ENCODE measurements at places on chromosomes 12 and 14.

- peaks cover 45% of the 10 kb centered on the region for H3K27me3 ChIP-seq
- no peak for DNase-seq
- no peak overlapping the region for H3K4me3 ChIP-seq
- H3K36me3 ChIP-seq: no peaks in the 10 kb centered on the region
Observed at GRCh38 chr12:131732-132495, 65.3 kb downstream of the IQSEC3 start.

DNA sequence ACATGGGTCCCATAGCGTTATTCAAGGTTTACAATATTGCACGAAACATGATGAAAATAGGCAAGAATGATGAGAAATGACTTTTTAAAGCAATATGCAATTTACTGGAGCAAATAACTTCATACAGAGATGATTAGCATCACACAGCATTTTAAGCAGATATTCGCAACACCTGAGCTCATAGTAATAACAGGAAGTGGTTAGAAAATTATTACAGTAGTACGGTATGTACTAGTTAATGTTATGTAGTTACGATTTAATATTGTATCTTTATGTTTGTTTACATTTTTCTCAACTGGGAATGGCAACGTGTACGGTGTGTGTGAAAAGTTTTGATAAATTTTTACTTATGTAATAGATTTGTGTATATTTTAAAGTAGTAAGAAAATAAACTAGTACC lies 102.6 kb downstream of the OSBPL8 start:
- H3K36me3 ChIP-seq: peaks cover 7% of the 10 kb centered on the region
- no peaks in the 10 kb centered on the region for H3K27me3 ChIP-seq
- H3K27ac ChIP-seq: no peak overlapping the region
- no peak overlapping the region for H3K4me3 ChIP-seq
- no peak for DNase-seq

DNA sequence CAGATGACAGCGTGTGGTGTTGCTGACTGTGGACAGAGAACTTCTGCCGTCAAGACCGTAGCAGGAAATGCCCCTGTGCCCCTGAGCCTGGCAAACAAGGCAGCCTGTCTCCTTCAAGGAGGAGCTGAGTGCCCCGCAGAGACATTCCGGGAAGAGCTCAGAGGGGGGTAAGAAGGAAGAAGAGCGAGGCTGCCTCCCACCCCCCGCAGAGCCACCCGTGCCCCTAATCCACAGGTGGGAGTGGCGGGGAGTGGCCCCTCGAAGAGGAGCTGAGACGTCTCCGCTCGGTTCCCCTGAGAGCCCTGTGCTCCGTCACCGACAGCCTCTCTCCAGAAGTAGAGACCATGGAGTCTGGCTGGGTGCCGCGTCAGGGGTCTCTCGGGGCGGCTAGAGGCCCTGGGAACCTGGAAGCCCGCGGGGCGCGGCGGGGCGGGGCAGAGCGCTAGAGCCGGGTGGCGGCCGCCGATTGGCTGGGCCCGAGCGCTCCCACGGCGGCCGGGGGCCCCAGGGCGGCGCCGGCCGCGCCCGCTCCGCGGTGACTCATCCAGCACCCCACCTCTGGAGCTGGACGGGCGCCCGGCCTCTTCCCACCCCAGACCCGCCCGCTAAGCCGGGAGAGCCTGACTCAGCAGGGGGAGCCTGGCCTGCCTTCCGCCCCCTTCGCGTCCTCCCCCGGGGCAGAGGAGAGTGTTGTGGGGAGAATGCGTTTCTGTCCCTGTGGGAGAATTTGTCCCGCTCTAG lies 25.2 kb upstream of the KRT78 start:
- peak overlapping the region; percentile 78 for H3K4me3 ChIP-seq
- no peaks in the 10 kb centered on the region for H3K36me3 ChIP-seq
- no peaks in the 10 kb centered on the region for H3K27me3 ChIP-seq
- H3K27ac ChIP-seq: peak overlapping the region; percentile 97
- DNase-seq: peak; percentile 90
- H3K4me1 ChIP-seq: peaks cover 65% of the 10 kb centered on the region

DNA sequence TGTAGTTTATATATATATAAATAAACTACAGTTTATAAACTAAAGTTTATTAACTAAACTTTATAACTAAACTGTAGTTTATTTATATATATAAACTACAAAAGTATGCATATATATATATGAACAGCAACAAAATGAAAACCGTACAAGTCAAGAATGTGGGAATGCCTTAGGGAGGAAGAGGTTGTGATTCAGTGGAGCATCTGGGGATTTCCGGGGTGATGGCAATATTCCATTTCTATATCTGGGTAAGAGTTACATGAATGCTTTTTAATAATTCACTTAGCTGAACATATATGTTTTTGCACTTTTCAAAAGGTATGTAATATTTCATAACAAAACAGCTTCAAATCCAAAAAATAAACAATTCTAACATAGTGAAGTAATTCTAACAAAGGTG lies 30.1 kb upstream of the CAND1 start:
- H3K4me3 ChIP-seq: no peak overlapping the region
- peaks cover 4% of the 10 kb centered on the region for H3K27me3 ChIP-seq

DNA sequence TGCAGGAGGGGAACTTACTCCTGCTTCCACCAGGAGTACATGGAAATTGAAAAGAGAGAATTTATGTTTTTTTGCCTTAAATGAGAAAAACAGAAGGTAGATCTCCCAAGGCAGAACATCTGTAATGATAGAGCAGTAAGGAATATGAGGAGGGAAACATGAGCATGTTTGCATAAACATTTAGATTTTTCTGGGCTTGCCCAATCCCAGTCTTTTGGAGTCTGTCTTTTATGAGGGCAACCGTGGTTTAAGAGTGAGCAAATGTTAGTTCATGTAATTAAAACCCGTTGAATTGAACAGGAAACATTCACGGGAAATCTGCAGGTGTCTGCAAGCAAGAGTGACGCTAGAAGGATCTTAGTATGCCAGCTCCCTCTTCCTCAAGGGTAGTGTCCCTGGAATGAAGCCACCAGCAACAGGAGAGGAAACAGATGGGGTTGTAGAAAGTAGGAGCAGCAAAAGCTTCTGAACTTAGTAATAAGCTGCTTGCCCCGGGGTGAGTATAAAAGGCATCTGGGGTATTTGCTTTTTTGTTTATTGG lies 79.3 kb downstream of the ARF6 start:
- peak; percentile 69 for DNase-seq
- peak overlapping the region; percentile 96 for H3K27ac ChIP-seq
- H3K4me1 ChIP-seq: peaks cover 82% of the 10 kb centered on the region

- DNase-seq: no peak
- peaks cover 14% of the 10 kb centered on the region for H3K4me1 ChIP-seq
- H3K27me3 ChIP-seq: peaks cover 2% of the 10 kb centered on the region
- no peak overlapping the region for H3K4me3 ChIP-seq
- H3K27ac ChIP-seq: no peak overlapping the region
Observed at GRCh38 chr12:58932806-58933681, 12.7 kb upstream of the LRIG3 start.

GRCh38 chr12:96046543-96047228 lies 11.3 kb upstream of the LTA4H start:
- H3K36me3 ChIP-seq: no peaks in the 10 kb centered on the region
- no peak overlapping the region for H3K27ac ChIP-seq
- DNase-seq: no peak
- no peaks in the 10 kb centered on the region for H3K27me3 ChIP-seq

GRCh38 chr12:95337146-95337545 lies 119.5 kb downstream of the VEZT start:
- no peak for DNase-seq
- peaks cover 56% of the 10 kb centered on the region for H3K4me1 ChIP-seq
- peaks cover 2% of the 10 kb centered on the region for H3K27me3 ChIP-seq
- no peak overlapping the region for H3K4me3 ChIP-seq
- no peaks in the 10 kb centered on the region for H3K36me3 ChIP-seq

- H3K36me3 ChIP-seq: peaks cover 8% of the 10 kb centered on the region
- H3K4me3 ChIP-seq: no peak overlapping the region
- no peak for DNase-seq
- H3K27ac ChIP-seq: no peak overlapping the region
- peaks cover 41% of the 10 kb centered on the region for H3K4me1 ChIP-seq
- peaks cover 2% of the 10 kb centered on the region for H3K27me3 ChIP-seq
Observed at GRCh38 chr12:53265783-53266182, 2.3 kb upstream of the ESPL1 start.

GRCh38 chr14:88829188-88829587 lies 4.7 kb downstream of the TTC8 start:
- no peaks in the 10 kb centered on the region for H3K27me3 ChIP-seq
- peak overlapping the region; percentile 85 for H3K27ac ChIP-seq
- peaks cover 40% of the 10 kb centered on the region for H3K36me3 ChIP-seq
- no peak overlapping the region for H3K4me3 ChIP-seq

- no peak overlapping the region for H3K4me3 ChIP-seq
- H3K36me3 ChIP-seq: no peaks in the 10 kb centered on the region
- peaks cover 12% of the 10 kb centered on the region for H3K27me3 ChIP-seq
- H3K27ac ChIP-seq: no peak overlapping the region
- DNase-seq: no peak
Observed at GRCh38 chr14:72552236-72552635, 341.7 kb downstream of the DPF3 start.

GRCh38 chr12:2447861-2448260 lies 346.9 kb upstream of the FKBP4 start:
- no peaks in the 10 kb centered on the region for H3K36me3 ChIP-seq
- peaks cover 5% of the 10 kb centered on the region for H3K27me3 ChIP-seq
- peaks cover 12% of the 10 kb centered on the region for H3K4me1 ChIP-seq
- H3K4me3 ChIP-seq: no peak overlapping the region
- DNase-seq: no peak
- no peak overlapping the region for H3K27ac ChIP-seq

DNA sequence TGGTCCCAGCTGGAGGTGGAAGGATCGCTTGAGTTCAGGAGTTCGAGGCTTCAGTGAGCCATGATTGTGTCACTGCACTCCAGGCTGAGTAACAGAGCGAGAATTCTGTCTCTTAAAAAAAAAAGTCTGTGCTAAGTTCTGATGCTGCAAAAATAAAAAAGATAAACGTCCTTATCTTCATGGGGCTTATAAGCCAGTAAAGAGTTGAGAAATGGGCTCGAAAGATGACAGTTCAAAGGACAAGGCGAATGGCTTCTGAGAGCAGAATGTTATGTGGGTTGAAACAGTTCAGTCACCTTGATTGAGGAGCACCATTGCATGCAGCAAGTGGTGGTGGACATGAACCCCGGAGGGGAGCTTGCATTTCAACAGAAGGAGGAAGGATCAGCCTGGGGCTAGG lies 4.7 kb downstream of the TSPAN9 start:
- no peak overlapping the region for H3K27ac ChIP-seq
- H3K36me3 ChIP-seq: peaks cover 13% of the 10 kb centered on the region
- DNase-seq: no peak
- peaks cover 30% of the 10 kb centered on the region for H3K4me1 ChIP-seq
- H3K27me3 ChIP-seq: no peaks in the 10 kb centered on the region
- H3K4me3 ChIP-seq: no peak overlapping the region

DNA sequence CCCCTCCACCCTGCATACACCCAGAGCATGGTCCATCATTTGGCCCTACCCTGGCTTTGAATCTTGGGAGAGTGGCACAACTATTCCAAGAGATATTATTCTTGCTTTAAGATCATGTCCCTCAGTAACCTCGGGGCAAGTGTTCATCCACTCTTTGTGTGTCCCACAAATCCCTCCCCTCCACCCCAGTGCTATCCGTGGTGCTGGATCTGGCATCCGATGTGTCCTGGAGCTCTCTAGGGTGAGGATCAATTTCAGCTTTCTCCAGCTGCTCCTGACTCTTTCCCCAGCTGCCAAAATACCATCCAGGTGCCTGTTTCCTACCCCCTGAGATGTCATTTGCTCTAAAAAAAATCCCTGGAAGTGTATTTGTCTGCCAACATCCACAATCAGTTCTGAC lies 64.8 kb upstream of the CMKLR1 start:
- no peak overlapping the region for H3K27ac ChIP-seq
- H3K36me3 ChIP-seq: no peaks in the 10 kb centered on the region
- no peak overlapping the region for H3K4me3 ChIP-seq
- H3K27me3 ChIP-seq: peaks cover 2% of the 10 kb centered on the region
- no peak for DNase-seq

GRCh38 chr12:5184186-5184585 lies 140.5 kb downstream of the KCNA5 start:
- H3K4me3 ChIP-seq: no peak overlapping the region
- peak; percentile 45 for DNase-seq
- no peaks in the 10 kb centered on the region for H3K36me3 ChIP-seq
- no peak overlapping the region for H3K27ac ChIP-seq
- H3K4me1 ChIP-seq: peaks cover 23% of the 10 kb centered on the region

- H3K27ac ChIP-seq: no peak overlapping the region
- DNase-seq: no peak
- H3K36me3 ChIP-seq: no peaks in the 10 kb centered on the region
Observed at GRCh38 chr14:98945611-98946570, 326.1 kb downstream of the BCL11B start.

DNA sequence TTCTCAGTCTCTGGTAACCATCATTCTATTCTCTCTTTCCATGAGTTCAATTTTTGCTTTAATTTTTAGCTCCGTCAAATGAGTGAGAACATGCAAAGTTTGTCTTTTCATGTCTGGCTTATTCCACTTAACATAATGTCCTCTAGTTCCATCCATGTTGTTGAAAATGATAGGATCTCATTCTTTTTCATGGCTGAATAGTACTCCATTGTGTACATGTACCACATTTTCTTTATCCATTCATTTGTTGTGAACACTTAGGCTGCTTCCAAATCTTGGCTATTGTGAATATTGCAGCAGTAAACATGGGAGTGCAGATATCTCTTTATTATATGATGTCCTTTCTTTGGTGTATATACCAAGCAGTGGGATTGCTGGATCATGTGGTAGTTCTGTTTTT lies 145.4 kb upstream of the E2F7 start:
- H3K4me3 ChIP-seq: no peak overlapping the region
- peaks cover 10% of the 10 kb centered on the region for H3K36me3 ChIP-seq
- H3K4me1 ChIP-seq: peaks cover 28% of the 10 kb centered on the region
- no peaks in the 10 kb centered on the region for H3K27me3 ChIP-seq
- no peak for DNase-seq

DNA sequence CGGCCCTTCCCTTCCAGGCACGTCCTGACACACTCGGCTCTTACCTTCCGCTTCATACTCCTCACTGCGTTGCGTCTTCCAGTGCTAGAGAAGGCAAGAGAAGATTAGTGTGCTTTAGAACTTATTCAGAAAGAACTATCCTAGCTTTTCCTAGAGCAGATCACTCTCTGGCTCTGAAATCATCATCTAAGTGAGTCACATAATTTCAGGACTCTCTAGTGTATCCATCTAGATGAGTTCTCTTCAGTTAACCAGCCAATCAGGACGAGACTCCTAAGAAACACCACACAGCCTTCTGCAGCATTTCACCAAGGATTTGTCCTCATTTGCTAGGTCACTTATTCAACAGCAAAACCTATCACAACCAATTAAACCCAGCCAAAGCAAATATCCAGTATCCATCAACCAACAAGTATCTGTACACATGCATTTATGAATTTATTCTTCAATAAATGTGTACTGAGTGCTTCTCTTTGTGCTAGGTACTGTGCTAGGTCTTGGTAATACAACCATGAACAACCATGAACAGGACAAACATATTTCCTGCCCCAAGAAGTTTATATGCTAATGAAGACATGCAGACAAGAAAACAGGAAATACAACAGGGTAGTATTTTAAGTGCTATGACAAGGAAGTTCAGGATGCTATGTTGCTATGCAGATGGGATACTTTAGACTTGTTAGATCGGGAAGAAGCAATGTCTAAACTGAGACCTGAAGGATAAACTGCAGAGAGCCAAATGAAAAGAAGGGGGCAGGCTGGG lies 52.1 kb downstream of the NIN start:
- H3K27ac ChIP-seq: peak overlapping the region; percentile 20
- peaks cover 15% of the 10 kb centered on the region for H3K36me3 ChIP-seq
- H3K4me1 ChIP-seq: peaks cover 44% of the 10 kb centered on the region
- no peak overlapping the region for H3K4me3 ChIP-seq

- DNase-seq: peak; percentile 86
- no peaks in the 10 kb centered on the region for H3K36me3 ChIP-seq
- peak overlapping the region; percentile 95 for H3K27ac ChIP-seq
- H3K27me3 ChIP-seq: no peaks in the 10 kb centered on the region
Observed at GRCh38 chr14:22545842-22546721, 42.9 kb downstream of the DAD1 start.
